ENCODE measurements at places on chromosomes 12 and 14.

GRCh38 chr12:97274386-97274785, 188.2 kb upstream of the RMST start:
- no peak for DNase-seq

- DNase-seq, result peak; percentile 35
These were observed 6.8 kb upstream of the TESPA1 start for GRCh38 chr12:54991161-54991990.

GRCh38 chr14:102568115-102568614, 24.3 kb upstream of the RCOR1 start:
- no peak for DNase-seq

GRCh38 chr12:8891976-8892375, 22.3 kb upstream of the PHC1 start:
- DNase-seq, result peak; percentile 60

- DNase-seq, result no peak
These were observed 43.1 kb upstream of the OTOGL start for GRCh38 chr12:80056232-80056631.

DNA sequence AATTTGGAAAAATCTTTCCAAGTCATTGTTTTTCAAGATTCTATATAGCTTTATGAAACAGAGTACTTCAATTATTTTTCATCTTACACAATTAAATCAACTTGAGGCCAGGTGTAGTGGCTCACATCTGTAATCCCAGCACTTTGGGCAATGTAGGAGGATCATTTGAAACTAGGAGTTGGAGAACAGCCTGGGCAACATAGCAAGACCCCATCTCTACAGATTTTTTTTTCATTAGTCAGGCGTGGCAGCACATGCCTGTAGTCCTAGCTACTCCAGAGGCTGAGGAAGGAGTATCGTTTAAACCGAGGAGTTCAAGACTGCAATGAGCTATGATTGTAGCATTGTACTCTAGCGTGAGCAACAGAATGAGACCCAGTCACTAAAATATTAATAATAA, 72.9 kb downstream of the BMP4 start:
- no peak for DNase-seq

DNA sequence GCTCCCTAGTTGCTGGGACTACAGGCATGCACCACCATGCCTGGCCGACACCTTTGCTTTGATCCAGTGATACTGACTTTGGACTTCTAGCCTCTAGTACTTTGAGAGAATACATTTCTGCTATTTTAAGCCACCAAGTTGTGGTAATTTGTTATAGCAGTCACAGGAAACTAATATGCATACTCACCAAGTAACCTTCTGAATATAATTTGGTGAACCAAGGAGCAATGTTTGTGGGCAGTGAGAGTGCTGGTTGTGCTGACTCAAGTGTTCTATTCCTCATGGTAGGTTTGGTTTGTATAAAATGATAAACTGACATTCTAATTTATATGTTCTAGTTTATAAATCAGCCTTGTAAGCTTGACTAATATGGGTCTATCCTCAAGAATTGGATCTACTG, 42.4 kb upstream of the MMP19 start:
- no peak for DNase-seq

- DNase-seq, result no peak
These were observed 45.0 kb upstream of the GPR68 start for GRCh38 chr14:91289464-91289863.

GRCh38 chr12:128258866-128259555, 8.0 kb upstream of the TMEM132C start:
- DNase-seq, result no peak

DNA sequence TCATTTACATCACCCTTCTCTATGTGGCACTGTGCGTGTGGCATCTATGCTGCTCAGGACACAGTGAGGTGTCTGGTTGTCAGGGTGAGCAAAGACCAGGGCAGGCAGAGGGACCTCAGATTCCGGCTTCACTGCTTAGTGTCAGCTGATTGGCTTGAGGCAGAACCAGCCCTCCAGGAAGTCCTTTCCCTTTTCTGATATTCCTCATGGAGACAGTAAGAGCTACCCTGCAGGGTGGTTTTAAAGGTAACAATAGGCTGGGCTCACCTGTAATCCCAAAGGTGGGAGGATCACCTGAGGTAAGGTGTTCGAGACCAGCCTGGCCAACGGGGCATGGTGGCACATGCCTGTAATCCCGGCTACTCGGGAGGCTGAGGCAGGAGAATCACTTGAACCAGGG, 129.3 kb upstream of the AMIGO2 start:
- no peak for DNase-seq

GRCh38 chr12:130137040-130138018, 24.9 kb upstream of the FZD10 start:
- DNase-seq, result no peak

DNA sequence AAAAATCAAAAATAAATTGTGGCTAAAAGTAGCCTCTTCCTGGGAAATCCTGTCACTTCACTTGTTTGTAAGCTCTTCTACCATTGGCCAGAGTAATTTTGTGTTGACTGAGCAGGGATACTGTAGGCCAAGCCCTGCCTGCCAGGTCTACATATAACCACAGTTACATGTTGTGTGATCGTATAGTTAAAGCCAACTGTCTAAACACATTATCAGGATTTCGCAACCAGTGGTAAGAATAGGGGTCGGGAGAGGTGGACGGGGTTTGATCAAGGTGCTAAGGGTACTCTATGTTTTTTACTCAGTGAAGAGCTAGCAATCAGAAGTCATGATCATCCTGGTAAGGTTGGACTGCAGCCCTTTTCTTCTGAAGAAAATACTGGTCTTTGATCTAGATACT, 13.4 kb downstream of the ANKRD13A start:
- no peak for DNase-seq

- no peak for DNase-seq
These were observed 8.2 kb downstream of the SIX1 start for GRCh38 chr14:60640859-60641741.

Measured in suppressor macrophage (primary cell).